ENCODE measurements at places on chromosomes 13 and 19. TPM values are rescaled to one million over a fixed set of nuclear protein-coding genes. Genes with fewer than 3 reads are reported as not detected.

The ZNF264 gene
- 25.9 TPM for total RNA-seq

The F10 gene
- total RNA-seq: not detected

The SRRM5 gene
- not detected for total RNA-seq

The CFAP97D2 gene
- not detected for total RNA-seq

The PRSS57 gene
- not detected for total RNA-seq

The OR7D2 gene
- not detected for total RNA-seq

The CRB3 gene
- total RNA-seq: 22.0 TPM

The SAMD1 gene
- 68.1 TPM for total RNA-seq

The RUBCNL gene
- total RNA-seq: not detected

The DPF1 gene
- total RNA-seq: 3.0 TPM

The CAPN12 gene
- 0.46 TPM for total RNA-seq

The FCAR gene
- not detected for total RNA-seq

The FNDC3A gene
- total RNA-seq: 14.7 TPM

The RNF113B gene
- not detected for total RNA-seq

The SULT2A1 gene
- not detected for total RNA-seq

The KPTN gene
- 4.8 TPM for total RNA-seq

The SPC24 gene
- 159 TPM for total RNA-seq

The PABPC3 gene
- not detected for total RNA-seq

The COMMD6 gene
- 107 TPM for total RNA-seq

The ZNF497 gene
- 0.98 TPM for total RNA-seq

The SIGLEC9 gene
- not detected for total RNA-seq

The LSR gene
- total RNA-seq: 13.0 TPM

The NLRP9 gene
- not detected for total RNA-seq

The VSTM1 gene
- not detected for total RNA-seq

The POLR2I gene
- total RNA-seq: 110 TPM

The RFXANK gene
- 96.2 TPM for total RNA-seq

The NLRP7 gene
- total RNA-seq: not detected

The OVOL3 gene
- not detected for total RNA-seq

The AZU1 gene
- total RNA-seq: not detected

The SIGLEC11 gene
- total RNA-seq: not detected

The LILRA6 gene
- total RNA-seq: not detected

The NUDT19 gene
- total RNA-seq: 14.0 TPM

The SLC25A42 gene
- total RNA-seq: 5.1 TPM

The TUBA3C gene
- not detected for total RNA-seq

The FIZ1 gene
- total RNA-seq: 13.4 TPM

The PEG3 gene
- not detected for total RNA-seq

The ZNF525 gene
- 3.7 TPM for total RNA-seq

The TPTE2 gene
- not detected for total RNA-seq

The ADGRE3 gene
- total RNA-seq: not detected

The ZSCAN5C gene
- total RNA-seq: not detected

The GJB2 gene
- 2.8 TPM for total RNA-seq

The AKT1S1 gene
- total RNA-seq: 12.9 TPM

The SERP2 gene
- not detected for total RNA-seq

The GPC6 gene
- 6.7 TPM for total RNA-seq

The PDX1 gene
- total RNA-seq: not detected

The SYNE4 gene
- total RNA-seq: not detected

The ZNF730 gene
- total RNA-seq: 0.29 TPM

The SOX1 gene
- total RNA-seq: 3.4 TPM
